Stimulated activated CD8-positive, alpha-beta memory T cell treated with anti-CD3 and anti-CD28 coated beads, Interleukin-12 subunit alpha, Interleukin-12 subunit beta, amount 100 ng/mL, for 1 hour (primary cell): ENCODE measurements at places on chromosomes 4 and X.
A peak's percentile ranks its signal among the peaks of the same experiment; 100 is the strongest.

- DNase-seq = peak; percentile 28
Observed at GRCh38 chrX:53714580-53715345, 28.2 kb upstream of the HUWE1 start.

- DNase-seq = no peak
Observed at GRCh38 chr4:98469771-98470170, 188.6 kb downstream of the TSPAN5 start.

GRCh38 chr4:86825511-86825910 is 23.7 kb downstream of the SLC10A6 start:
- no peak for DNase-seq

- no peak for DNase-seq
Observed at GRCh38 chr4:7844594-7844991, 95.1 kb downstream of the AFAP1 start.

GRCh38 chr4:143667461-143667860 is 33.0 kb downstream of the FREM3 start:
- DNase-seq = no peak

DNA sequence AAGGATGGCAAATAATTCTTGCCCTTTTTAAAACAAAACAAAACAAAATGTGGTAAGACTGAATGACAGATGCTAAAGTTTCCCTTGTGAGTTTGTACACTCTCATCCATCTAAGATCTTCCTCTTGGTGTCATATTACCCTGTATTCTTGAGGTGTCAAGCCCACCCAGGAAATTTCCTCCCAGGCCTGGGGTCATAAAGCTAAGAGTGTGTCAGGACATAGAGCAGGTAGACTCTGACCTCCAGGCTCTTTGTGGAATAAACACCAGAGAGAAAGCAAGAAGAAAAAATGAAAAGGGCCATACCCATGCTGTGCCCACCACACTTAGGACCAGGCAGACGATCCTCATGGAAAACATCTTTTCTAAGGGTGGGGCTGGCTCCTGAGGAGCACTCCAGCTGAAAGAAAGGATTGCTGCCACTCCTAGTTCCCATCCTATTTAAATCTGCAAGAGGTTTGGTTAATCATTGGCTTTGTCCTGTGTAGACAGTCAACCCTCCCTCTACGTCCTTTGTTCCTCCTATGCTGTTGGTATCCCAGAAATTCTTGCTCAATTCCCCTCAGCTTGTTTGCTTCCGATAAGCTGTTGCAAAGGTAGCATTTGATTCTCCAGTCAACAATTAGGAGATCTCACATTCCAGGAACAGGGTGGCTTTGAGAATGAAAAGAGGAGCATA is at the start of gene FGA:
Gene FGA, minus strand, starts transcription at position 414 of the 678 bp plus-strand sequence. Its CDS starts 55 bp downstream, at position 359.
- DNase-seq = no peak

GRCh38 chr4:132003593-132003992 is 1145.5 kb upstream of the PCDH10 start:
- DNase-seq = no peak

DNA sequence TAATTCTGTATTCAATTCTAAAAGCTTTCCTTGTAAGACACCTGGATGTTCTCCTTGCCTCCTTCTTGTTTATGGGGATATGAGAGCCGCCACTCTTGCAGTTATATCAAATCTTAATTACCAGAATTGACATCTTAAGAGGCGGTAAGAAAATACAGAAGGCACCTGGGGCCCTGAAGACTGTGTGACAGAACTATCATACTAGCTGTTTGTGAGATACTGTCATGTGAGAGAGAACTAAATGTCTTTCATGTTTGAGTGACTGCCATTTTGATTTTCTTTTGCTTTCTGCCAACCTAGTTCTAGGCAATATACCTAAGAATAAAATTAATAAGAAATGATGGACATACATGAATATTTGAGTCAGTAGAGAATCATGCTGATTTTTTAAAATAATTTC is 340.2 kb upstream of the SMIM31 start:
- no peak for DNase-seq

DNA sequence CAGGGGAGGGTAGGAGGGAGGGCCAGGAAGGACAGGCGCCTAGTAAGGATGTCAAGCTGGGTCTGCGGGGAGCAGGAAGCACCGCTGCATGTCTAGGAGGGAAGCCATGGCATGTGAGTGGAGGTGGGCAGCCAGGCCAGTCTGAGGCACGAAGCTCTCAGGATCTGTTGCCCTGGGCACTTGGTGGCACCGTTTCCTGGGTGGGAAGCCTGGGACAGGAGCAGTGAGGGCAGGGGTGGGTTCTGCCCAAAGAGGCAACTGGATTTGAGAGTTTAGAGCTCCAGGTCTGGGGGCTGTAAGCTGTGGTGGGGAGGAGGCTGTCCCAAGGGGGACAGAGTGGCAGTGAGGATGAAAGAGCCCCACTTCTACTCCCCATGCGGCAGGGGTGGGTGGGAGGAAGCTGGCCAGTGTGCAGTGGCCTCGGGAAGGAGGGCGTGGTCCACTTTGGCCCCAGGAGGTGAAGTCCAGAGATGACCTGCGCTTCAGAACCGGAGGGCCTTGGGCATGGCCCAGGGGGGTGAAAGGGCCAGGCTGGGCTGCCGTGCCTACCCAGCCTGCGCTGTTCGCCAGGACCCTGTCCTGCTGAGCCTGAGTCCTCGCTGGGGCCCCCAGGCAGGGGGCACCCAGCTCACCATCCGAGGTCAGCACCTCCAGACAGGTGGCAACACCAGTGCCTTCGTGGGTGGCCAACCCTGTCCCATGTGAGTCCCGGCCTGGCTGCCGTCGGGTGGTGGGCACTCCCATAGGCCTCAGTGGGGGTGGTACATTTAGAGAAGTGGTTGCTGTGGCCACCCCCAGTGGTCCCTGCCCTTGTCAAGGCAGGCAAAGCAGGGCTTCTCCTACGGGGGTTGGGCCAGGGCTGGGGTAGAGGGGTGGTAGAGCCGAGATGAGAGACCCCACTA is 8.3 kb upstream of the SRPK3 start:
- DNase-seq = no peak

- DNase-seq = no peak
Observed at GRCh38 chr4:164617426-164617825, 136.5 kb upstream of the SMIM31 start.

DNA sequence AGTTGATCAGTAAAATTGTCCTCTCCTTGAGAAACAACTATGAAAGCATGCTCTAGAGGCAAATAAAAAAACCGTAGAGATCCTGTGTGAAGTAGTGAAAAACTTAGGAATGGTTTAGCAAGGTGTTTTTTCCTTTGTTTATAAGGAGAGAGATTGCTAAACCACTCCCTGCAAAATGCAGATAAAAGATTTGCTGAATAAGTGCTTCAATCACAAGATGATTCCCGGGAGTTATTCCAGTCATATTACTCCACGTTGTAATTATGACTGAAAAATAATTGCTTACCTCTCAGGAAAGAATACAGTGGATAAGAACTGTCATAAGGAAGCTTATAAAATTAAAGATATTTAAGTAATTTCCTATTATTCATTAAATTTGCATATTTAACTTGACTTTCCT is 2.8 kb downstream of the GK start:
- no peak for DNase-seq
